GM12891 (cell line): ENCODE measurements at places on chromosomes 2 and 18.

- no peak for DNase-seq
Measured at GRCh38 chr2:103789381-103790095, 1027.7 kb downstream of the TMEM182 start.

DNA sequence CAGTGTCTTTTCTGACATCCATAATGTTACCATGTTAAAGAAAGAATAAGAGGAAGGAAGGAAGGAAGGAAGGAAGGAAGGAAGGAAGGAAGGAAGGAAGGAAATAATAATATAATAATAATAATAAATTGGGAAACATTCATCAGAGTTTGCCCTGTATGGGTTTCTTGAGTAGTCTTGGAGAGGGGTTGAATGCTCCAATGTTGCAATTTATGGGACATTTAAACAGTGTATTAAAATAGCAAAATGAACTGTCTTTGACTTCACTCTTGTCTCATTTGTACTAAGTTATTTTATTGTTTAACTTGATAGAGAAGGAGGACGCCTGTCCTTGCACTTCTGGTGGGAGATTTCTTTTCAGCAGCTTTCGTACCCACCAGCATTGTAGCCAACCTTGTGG lies 277.7 kb downstream of the RNF144A start:
- DNase-seq, result no peak

DNA sequence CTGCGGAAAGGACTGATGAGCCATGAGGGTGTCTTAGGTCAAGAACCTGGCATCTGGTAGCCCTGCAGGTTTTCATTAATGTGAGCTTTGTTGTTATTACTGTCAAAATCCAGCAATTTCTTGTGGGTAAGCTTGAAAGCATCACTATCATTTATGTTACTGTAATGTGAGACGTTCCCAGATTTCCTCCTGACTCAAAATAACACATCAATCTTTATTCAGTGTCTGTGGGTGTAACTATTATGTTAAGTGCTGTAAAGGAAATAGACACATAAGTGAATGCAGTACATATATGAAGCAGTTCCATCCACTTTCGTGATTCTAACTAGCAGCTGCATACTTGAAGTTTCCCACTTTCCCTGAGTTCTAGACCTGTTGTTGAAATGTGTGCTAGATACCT lies 89.8 kb downstream of the FHOD3 start:
- DNase-seq, result no peak

GRCh38 chr2:165109915-165110314 lies 93.9 kb downstream of the SCN3A start:
- no peak for DNase-seq

- no peak for DNase-seq
Measured at GRCh38 chr2:68483011-68483410, 15.6 kb downstream of the APLF start.

DNA sequence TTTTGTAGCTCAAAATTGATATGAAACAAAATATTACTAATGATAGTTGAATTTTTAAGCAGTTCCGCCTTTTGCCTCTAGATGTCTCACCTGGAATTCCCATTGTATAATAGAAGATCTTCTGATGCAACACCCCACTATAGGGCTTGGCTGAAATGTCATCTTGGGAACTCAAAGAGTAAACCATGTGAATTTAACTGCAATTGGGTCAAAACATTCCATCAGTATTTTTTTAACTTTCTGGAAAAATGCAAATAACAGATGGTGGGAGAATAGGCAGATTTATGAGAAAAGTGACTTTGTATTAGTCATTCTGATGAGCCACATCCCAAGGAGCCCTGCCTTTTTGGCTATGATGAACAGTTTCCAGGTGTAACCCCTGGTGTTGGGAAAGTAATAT lies 489.9 kb downstream of the NYAP2 start:
- peak; percentile 5 for DNase-seq

- DNase-seq, result no peak
Measured at GRCh38 chr2:144396318-144396717, 123.6 kb downstream of the ZEB2 start.

- no peak for DNase-seq
Measured at GRCh38 chr2:21773168-21773567, 649.4 kb downstream of the TDRD15 start.

GRCh38 chr2:206631340-206631739 lies 10.9 kb upstream of the FAM237A start:
- DNase-seq, result no peak

GRCh38 chr2:70523996-70524965 lies 29.3 kb downstream of the TGFA start:
- DNase-seq, result no peak

GRCh38 chr18:42742474-42742873 lies 373.0 kb downstream of the RIT2 start:
- DNase-seq, result no peak

DNA sequence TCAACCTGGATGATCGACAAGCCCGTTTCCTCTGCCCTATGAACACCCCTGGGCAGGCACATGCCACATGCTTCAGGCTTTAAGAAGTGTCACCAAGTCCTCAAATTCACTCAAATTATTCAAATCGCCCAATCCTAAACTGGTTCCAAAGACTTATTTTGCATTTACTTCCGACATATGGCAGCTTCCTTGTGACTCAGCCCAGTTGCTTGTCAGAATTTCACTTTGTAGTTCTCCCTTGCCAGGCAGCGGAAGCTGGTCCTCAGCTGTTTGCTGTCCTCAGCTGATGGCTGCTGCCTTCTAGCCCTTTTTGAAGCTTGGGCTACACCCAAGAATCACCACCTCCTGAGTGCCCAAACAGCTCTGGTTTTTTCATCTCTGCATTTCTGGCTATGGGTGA lies 105.4 kb upstream of the LMAN1 start:
- DNase-seq, result no peak

DNA sequence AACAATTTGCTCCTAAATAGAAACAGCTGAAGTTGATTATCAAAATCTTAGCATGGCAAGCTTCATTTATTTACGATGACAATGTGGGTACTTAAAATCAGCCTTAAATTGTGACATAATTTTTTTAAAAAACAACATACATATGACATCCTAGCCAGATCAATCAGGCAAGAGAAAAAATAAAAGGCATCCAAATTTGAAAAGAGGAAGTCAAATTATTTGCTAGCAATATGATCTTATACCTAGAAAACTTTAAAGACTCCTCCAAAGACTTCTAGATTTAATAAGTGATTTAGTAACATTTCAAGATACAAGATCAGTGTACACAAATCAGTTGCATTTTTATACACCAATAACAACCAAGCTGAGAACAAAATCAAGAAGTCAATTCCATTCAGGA lies 14.3 kb upstream of the PPP3R1 start:
- no peak for DNase-seq

GRCh38 chr2:21155365-21156136 lies 31.8 kb downstream of the TDRD15 start:
- no peak for DNase-seq

DNA sequence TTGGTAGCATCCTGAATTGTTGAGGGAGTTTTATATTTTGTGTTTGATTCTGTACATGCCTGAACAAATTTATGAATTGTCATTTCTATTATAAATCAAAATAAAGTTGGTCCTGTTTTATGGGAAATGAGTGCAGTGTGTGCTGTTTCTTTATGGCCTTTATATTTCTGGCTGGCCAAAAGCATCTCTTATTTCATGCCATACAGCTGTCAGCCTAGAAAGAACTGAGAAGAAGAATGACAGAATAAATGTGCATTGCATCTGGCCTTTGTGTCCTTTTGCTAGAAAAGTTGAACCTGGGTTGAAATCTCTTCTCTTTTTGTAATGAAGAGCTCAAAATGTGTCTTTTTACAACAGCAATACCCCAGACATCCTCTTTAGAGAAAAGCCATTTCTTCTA lies 474.7 kb upstream of the LRATD1 start:
- no peak for DNase-seq

GRCh38 chr2:69493268-69493667 lies 56.0 kb upstream of the NFU1 start:
- no peak for DNase-seq

DNA sequence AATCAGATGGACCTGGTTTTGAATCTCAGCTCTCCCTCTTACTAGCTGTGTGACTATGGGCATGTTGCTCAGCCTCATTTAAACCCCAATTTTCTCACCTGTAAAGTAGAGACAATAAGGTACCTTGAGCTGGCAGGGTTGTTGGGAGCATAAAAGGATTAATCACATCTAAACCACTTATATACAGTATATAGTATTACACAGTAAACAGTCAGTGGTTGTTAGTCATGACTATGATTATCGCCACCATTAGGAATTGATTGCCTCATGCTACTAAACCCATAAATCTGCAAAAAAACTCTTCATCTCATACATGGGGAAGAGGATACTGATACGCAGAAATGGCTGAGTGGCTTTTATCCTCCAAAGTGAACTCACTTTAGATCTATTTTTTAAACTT lies 65.8 kb downstream of the INO80D start:
- no peak for DNase-seq

- no peak for DNase-seq
Measured at GRCh38 chr2:481388-481787, 193.5 kb upstream of the ALKAL2 start.

- DNase-seq, result no peak
Measured at GRCh38 chr18:26103579-26103978, 13.2 kb upstream of the SS18 start.

DNA sequence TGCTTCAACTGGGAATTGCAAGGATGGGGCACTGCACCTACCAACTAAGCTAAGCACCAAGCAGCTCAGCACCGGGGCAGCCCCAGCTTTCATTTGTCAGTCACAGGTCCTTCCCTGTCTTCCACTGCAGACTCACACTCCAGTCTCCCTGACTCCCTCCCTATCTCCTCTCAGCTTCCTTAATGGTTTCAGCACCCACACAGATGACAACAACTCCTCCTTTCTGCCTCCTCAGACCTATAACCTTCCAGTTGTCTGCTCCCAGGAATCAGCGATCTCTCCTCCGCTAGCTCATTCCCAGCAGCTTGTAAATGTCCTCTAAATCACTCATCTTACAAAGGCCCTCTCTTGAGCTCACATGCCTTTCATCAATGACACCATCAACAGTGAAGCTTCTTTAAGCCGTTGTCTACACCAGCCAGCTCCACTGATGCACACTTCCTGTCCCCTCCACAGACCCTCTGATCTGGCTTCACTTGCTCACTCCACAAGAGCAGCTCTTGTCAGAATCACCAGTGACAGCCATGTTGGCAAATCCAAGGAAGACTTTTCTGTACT lies 32.1 kb downstream of the CLASP1 start:
- DNase-seq, result no peak

GRCh38 chr2:47917276-47917961 lies 11.1 kb upstream of the FBXO11 start:
- no peak for DNase-seq

DNA sequence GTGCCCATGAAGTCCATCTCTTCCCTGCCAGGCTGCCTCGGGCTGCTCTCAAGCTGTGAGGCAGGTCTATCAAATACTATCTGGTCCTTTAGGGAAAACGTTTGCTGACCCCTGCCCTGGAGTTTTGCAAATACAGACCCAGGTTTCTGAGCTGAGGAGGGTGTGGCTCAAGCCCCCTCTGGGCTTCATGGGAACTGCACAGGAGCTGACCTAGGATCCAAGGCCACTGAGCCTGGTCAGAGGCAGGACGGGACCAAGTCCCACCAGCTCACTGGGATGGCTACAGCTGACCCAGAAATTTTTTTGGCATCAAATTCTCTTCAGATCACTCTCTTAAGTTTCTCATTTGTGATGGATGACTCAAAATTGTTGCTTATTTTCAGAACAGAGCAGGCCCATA lies 14.1 kb downstream of the ZNF516 start:
- DNase-seq, result no peak

- no peak for DNase-seq
Measured at GRCh38 chr18:63850020-63850419, 37.5 kb upstream of the SERPINB2 start.

DNA sequence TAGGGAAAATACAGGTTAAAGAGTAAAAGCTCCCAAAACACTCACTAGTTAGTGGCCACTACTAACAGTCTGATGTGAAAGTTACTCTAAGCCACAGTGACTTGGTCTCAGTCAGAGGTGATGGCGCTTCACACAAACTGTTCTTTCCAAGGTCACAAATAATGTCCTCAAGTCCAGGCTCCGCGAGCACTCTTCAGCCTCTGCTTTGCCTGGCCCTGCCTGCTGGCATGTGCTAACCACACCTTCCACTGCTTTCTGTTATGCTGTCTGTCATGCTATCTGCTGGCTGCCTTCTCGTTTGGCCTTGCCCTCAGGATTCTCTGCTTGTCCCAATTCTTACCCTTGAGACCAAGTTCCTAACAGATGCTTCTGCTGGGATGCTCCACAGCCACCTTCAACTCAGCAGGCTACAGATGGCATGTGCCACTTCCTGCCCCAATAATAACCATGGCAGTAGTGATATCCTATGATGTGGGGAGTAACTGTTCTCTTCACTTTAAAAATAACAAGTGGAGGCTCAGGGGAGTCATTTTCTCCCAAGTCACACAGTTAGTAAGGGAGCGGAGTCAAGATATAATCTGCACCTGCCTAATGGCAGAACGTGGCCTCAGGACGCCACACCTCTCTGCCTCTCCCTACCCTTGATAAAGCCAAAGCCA lies 75.7 kb downstream of the ZAP70 start:
- no peak for DNase-seq

- DNase-seq, result no peak
Measured at GRCh38 chr18:35610089-35610488, 28.5 kb downstream of the GALNT1 start.

DNA sequence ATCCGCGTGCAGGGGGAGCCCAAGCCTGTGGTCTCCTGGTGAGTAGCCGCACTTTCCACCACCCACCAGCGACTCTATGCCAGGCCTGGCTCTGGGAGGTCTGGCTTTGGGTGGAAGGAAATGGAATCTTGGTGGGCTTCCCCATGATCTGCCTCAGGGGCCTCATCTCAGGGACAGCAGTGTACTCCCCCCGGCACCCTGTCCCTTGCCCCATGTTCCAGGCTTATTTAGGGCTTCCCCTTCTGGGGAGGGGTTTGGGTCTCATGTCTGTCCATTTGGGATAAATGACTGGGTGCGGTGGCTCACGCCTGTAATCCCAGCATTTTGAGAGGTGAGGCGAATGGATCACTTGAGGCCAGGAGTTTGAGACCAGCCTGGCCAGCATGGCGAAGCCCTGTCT lies 27.7 kb downstream of the SPEG start:
- DNase-seq, result no peak

- DNase-seq, result no peak
Measured at GRCh38 chr2:45637440-45637839, 14.0 kb upstream of the PRKCE start.

DNA sequence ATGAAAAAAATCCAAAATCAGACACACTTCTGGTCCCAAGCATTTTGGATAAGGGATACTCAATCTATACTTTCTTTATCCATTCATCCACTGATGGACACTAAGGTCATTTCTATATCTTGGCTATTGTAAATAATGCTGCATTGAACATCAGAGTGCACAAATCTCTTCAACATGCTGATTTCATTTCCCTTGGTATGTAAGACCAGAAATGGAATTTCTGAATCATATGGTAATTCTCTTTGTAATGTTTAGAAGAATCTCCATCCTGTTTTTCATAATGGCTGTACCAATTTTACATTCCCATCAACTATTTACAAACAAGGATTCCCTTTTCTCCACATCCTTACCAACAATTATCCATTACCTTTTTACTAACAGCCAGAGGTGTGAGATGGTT lies 33.7 kb upstream of the MCM6 start:
- no peak for DNase-seq
